ENCODE measurements at places on chromosomes 3 and 15. TPM values are rescaled to one million over a fixed set of nuclear protein-coding genes. Genes with fewer than 3 reads are reported as not detected.

DNA sequence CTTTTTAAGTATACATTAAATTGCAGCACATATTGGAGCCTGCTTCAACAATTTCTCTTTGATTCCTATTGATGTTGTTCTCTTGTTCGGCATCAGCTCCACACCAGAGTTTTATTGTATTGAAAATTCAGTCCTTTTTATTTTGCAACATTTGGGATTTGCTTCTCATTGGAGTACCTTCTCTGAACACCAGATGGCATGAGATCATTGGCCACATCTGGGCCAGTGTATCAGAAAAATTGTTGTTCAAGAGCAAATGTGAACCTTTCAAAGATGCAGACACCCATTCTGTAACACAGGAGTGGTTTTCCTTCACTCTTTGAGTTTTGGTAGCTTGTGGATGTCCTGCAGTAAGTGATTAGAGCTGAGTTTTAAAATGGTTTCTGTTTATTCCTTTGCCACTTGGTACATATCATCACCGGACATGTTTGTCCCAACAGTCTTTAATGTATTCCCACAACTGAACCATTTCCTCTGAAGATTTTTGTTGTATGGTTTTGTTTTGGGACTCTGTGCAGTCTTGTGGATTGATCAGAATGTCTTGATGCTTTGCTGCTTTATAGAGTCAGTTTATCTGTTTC is 96.1 kb downstream of the MCTP2 start:
- H3K36me3 ChIP-seq, result peaks cover 4% of the 10 kb centered on the region
- DNase-seq, result no peak

DNA sequence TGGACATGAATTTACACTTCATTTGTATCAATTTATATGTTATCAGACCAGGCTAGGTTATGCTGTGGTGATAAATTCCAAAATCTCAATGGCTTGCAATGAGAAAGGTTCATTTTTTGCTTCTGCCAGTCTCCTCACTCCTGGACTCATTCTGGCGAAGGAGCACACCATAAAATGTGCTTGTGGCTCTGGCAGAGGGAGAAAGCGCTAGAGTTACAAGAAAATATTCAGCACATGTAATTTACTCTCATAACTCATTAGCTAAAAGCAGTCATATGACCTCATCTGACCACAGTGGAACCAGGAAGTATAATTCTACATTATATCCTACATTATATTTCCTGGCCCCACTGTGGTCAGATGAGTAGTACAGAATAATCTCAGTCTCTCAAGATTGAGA is 193.8 kb downstream of the BCHE start:
- no peaks in the 10 kb centered on the region for H3K36me3 ChIP-seq
- H3K4me3 ChIP-seq, result no peak overlapping the region
- DNase-seq, result no peak
- peak overlapping the region; percentile 54 for H3K27ac ChIP-seq
- no peaks in the 10 kb centered on the region for H3K27me3 ChIP-seq

DNA sequence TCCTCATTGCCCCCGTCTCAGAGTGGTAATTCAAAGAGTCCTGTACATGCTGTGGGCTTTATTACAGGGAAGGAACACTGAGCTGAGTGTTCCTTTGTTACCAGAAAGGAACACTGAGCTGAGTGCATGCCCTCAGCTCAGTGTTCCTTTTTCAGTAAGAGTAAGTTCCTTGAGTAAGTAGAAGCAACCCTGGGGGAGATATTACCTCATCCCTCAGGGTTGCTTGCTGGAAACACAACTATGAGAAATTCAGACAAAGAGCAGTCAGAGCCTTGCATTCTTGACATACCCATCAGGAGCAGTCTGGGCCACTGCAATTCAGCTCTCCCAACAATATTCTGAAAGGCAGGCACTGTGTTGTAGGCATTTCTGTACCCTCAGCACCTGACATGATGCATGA is 17.0 kb downstream of the CHRM5 start:
- no peaks in the 10 kb centered on the region for H3K36me3 ChIP-seq
- no peak overlapping the region for H3K4me3 ChIP-seq
- no peak overlapping the region for H3K27ac ChIP-seq

GRCh38 chr15:67515557-67515956 is 5.4 kb upstream of the C15orf61 start:
- no peak overlapping the region for H3K4me3 ChIP-seq
- peaks cover 7% of the 10 kb centered on the region for H3K4me1 ChIP-seq
- H3K27ac ChIP-seq, result no peak overlapping the region
- no peak for DNase-seq

DNA sequence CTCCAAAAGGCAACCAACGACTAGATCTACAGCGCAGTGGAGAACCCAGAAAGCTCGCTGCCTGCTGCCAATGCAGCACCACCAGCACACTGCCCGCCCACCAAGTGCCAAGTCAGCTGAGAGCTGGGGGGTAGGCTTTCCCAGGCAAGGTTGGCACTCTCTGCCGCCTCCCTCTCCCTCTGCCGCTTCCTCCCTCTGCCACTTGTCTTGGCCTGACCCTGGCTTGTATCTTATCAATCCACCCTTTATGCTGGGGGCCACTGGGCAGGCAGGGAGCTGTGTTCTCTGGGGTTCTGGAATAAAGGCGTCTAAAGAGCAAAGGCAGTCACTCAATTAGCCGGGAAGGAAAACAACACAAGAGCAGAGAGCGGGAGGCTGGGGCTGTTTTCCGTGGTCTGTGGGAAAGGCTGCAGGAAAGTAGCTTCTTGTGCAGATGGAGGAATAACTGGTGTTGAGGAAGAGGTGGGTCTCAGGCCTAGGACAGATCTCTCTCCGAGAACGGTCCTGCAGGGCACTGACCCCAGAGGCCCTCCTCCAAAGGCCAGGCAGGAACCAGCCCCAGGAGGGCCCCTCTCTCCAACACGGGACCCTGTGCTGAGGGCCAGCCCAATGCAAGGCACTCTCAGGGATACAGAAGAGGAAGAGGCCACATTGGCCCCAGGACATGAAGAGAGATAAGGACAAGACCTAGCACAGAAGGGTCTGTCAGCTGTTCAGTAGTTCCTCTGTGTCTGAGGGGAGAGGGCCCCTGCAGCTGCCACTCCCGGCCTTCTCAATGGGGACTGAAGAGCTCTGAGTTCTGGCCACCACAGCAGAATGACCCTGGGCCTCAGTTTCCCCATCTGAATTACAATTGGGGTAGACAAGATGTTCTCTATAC is 30.8 kb downstream of the ACSBG1 start:
- H3K4me3 ChIP-seq, result no peak overlapping the region
- H3K27ac ChIP-seq, result no peak overlapping the region
- H3K27me3 ChIP-seq, result peaks cover 7% of the 10 kb centered on the region

ZNF620 gene
- total RNA-seq, result 12.3 TPM

THRB gene
- 27.3 TPM for total RNA-seq
